ENCODE measurements at places on chromosomes 12 and 14.
A peak's percentile ranks its signal among the peaks of the same experiment; 100 is the strongest.

- DNase-seq, result no peak
These were observed 185.1 kb downstream of the NUBPL start for GRCh38 chr14:31746326-31746725.

GRCh38 chr12:49730568-49731101, 10.7 kb upstream of the TMBIM6 start:
- DNase-seq, result no peak

DNA sequence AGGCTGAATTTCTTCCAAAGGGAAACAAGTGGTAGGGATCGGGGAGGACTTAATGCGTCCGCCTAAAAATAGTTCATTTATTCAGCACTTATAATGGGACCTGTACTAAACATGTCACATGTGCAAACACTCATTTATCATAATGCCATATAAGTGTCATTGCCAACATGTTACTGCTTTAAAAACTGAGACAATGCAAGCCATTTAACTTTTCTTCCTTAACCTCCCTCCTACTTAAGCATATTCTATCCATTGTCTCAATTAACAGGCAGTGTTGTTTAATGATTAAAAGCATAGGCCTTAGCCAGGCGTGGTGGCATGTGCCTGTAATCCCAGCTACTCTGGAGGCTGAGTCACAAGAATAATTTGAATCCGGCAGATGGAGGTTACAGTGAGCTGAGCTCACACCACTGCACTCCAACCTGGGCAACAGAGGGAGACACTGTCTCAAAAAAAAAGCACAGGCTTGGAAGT, 13.5 kb upstream of the SCFD1 start:
- DNase-seq, result no peak

DNA sequence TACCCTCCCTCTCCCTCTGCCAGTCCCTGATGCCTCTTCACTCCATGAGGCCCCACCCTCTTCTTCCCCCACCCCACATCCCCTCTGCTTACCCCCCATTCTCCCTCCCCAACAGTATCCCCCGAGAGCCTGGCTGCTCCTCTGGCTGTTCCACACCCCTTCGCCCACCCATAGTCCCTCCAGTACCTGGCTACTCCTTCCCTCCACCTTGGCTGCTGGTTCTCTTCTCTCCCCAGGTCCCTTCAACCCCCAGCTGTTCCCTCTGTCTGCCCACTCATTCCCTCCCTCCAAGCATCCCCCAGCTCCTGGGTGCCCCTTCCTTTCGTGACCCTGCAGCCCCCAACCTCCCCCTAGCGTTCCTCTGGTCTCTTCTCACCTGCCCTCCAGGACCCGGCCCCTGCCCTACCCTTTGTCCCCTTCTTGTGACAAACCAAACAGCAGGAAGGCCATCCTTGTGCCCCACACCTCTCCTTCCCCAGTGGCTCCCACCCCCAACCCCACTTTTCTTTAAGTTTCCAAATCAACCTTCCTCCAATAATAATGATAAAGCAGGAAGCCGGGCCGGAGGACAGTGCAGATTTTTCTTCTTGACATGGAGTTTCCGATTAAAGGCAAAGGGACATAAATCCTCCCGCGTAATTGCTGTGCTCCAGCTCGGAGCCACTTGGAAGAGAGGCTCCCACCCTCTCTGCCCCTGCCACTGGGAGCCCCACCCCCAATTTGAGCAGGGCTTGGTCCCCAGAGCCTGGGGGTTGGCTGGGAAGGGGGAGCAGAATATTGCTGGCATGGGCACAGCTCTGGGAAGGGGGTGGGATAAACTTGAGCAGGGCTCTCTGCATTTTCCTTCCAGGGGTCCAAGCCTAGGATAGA, 40.0 kb downstream of the SMUG1 start:
- DNase-seq, result no peak

- DNase-seq, result no peak
These were observed 9.9 kb downstream of the GLI1 start for GRCh38 chr12:57469296-57470164.

- DNase-seq, result no peak
These were observed 5.5 kb upstream of the ATN1 start for GRCh38 chr12:6921996-6922946.

DNA sequence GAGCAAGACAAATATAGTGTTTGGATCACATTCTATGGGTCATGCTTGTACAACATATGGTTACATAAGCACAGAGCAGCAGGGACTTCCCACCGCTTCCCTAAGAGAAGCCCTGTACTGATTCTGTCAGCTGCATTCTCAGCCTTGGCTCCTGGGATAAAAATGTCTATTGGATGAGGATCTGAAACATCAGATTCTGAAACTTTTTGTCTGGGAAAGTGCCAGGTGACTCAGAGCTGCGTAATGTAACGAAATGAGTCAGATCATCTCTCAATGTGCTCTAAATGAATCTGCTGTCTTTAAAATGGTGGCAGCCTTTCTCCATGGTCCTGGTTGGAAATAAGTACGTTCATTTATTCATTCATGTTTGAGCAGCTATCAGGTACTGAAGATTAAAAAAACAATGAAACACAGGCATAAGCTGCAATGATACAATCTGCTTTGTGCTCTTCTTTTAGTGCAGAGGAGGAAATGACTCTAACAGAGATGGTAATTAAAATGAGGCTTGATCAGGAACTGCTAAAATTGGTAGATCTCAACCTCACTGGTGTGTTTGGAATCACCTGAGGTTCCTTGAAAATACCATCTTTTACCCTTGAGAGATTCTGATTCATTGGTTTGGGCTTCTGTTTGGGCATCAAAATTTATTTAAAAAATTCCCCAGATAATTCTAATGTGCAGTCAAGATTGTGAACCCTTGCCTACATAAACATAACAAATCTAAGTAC, 99.1 kb upstream of the NAP1L1 start:
- no peak for DNase-seq

DNA sequence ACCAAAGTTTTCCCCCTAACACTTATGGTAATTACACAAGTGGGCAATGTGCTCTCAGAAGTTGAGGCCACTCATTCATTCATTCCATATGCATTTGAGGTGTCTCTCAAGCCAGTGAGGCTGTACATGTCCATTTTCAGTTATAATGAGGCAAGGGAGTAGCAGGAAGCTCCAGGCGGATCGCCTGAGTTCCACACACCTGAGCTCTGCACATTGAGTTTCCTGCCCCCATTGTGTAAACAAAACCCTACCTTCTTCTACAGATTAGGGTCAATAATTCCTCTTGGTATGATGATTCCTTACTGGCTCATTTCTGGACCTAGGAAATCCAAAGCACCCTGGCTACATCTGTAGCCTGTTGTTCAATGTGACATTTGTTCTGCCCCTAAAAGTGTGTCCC, 555.3 kb downstream of the MED13L start:
- no peak for DNase-seq

DNA sequence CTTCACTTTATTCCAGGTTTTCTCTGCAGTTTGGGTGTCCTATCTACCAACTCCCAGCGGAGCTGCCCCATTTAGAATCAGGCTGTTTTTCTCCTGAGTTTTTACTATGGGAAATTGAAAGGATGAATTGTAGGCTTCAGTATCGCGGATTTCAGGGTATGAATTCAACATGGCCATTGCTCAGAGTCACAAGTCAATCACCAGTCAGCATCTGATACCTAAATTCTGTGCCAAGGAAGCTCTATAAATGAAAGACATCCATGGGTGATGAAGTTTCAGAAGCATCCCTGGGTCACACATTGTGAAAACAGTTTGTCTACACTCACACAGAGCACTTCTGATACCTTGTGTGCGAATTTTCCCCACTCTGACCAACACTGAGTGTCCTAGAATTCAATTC, 35.8 kb upstream of the YY1 start:
- no peak for DNase-seq

GRCh38 chr12:100476013-100476751, 2.5 kb downstream of the NR1H4 start:
- no peak for DNase-seq

GRCh38 chr12:28949184-28949583, 199.9 kb upstream of the FAR2 start:
- DNase-seq, result no peak

GRCh38 chr14:32939254-32940065, 781 bp downstream of the NPAS3 start:
- no peak for DNase-seq

DNA sequence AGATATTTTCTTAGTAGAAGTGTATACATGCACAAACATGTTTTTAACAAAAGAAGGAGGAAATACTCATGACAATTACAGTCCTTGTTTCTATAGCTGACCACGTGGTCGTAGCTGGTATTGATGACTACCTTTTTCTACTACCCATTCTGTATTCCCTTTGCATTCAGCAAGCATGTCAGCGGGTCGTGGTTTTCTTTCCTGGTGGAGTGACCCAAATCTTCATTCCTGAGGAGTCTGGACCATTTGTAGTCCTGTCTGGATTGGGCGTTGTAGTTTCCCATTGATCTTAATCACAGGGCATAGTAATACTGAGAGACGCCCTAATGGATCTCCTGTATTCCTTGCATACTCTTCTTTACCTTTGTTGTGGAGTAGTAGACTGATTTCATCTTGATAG, 472.1 kb upstream of the RGS6 start:
- no peak for DNase-seq

DNA sequence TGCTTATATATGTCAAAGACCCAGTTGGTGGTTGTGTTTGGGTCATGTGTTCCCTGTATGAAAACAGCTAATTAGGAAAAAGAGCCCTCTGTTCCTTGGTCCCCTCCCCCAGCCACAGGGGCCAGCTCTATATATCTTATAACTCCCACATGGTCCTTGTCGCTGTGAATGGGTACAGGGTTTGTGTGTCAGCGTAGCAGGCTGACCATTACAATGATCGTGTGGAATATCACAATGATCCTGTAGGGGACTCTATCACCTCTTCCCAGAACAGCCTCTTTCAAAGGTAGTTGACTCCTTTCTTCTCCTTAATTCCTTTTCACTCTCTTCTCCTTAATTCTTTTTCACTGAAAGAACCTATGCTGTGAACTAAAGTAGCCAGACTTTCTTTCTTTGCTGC, 51.6 kb upstream of the RIC8B start:
- DNase-seq, result no peak

- DNase-seq, result no peak
These were observed 36.2 kb downstream of the PRIMA1 start for GRCh38 chr14:93751946-93752655.

GRCh38 chr12:31234955-31235867, 90.7 kb downstream of the SINHCAF start:
- DNase-seq, result no peak

GRCh38 chr12:42129595-42130204, 15.0 kb downstream of the GXYLT1 start:
- DNase-seq, result no peak

DNA sequence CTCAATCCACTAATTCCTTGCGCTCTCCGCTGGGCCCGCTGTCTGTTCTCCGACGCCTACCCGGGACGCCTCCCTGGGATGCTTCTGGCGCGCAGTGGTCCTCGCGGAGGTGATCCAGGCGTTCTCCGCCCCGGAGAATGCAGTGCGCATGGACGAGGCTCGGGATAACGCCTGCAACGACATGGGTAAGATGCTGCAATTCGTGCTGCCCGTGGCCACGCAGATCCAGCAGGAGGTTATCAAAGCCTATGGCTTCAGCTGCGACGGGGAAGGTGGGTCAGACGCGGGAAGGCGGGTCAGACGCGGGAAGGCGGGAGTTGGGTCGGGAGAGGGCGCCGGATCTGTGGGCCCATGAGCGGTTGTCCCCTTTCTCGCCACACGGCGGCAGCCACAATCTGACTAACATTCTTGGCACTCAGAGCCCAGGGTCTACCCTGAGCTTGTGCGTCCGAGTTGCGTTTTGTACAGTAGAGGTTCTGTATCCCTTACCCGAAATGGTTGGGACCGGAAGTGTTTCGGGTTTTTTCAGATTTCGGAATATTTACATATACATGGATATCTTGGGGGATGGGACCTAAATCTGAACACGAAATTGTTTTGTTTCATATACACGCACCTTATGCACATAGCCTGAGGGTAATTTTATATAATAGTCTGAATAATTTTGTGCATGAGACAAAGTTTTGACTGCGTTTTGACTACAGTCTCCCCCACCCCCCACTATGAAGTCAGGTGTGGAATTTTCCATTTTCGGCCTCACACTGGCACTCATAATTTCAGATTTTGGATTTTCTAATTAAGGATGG, 762 bp downstream of the C12orf57 start:
- peak; percentile 80 for DNase-seq

- no peak for DNase-seq
These were observed 23.0 kb downstream of the FAM222A start for GRCh38 chr12:109736552-109737108.

DNA sequence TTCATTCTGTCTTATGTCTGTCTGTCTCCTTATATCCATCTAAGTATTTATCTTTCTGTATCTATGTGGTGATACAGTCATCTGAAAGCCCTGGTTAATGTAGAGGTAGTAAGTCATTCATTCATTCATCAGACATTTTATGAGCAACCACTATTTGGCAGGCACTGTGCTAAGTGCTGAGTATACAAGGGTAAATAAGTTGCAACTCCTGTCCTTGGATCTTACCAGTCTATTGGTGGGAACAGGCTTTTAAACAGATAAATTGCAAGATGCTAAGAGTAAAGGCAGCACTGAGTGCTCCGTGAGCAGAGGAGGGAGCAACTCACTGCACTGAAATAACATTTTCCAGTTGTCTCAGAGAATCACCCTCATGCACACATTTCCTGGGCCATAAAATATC, 68.6 kb downstream of the TMEM30B start:
- no peak for DNase-seq
